ENCODE measurements at places on chromosomes 5 and 9.

DNA sequence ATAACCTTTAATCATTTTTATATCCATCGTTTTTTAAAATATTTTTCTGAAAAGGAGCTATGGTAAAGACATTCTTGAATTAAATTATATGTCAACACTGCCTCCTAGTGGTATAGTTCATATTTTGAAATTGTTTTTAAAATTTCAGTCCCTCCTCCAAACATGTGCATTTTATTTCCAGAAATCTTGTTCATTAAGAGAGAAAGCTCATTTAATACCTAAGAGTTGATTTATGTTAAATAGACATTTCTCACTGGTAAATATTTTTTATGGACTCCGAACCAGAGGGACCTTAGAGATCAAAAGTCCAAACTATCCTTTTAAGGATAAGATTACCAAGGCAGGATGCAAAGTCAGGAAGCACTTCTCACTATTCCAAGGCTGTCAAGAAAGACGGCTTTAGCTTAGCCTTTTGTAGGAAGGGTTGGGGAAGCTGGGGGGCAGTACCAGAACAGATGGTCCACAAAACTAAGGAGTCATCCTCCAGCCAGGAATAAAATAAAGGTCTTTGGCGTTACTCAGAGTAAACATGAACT lies 21.6 kb downstream of the BHMT start:
- DNase-seq = peak; percentile 2

DNA sequence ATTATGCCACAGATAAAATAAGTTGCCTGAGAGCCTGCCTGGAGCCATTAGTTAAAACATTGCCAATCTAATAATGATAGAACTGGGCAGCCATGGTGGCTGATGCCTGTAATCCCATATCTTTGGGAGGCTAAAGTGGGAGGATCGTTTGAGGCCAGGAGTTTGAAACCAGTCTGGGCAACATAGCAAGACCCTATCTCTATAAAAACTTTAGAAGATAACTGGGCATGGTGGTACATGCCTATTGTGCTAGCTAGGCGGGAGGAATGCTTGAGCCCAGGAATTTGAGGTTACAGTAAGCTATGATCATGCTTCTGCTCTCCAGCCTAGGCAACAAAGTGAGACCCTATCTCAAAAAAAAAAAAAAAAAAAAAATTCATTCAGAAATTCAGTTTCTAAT lies 52.6 kb downstream of the RAI14 start:
- DNase-seq = no peak

GRCh38 chr9:25396828-25397227 lies 281.4 kb downstream of the TUSC1 start:
- DNase-seq = no peak

GRCh38 chr9:3858961-3859360 lies 333.2 kb upstream of the RFX3 start:
- no peak for DNase-seq

DNA sequence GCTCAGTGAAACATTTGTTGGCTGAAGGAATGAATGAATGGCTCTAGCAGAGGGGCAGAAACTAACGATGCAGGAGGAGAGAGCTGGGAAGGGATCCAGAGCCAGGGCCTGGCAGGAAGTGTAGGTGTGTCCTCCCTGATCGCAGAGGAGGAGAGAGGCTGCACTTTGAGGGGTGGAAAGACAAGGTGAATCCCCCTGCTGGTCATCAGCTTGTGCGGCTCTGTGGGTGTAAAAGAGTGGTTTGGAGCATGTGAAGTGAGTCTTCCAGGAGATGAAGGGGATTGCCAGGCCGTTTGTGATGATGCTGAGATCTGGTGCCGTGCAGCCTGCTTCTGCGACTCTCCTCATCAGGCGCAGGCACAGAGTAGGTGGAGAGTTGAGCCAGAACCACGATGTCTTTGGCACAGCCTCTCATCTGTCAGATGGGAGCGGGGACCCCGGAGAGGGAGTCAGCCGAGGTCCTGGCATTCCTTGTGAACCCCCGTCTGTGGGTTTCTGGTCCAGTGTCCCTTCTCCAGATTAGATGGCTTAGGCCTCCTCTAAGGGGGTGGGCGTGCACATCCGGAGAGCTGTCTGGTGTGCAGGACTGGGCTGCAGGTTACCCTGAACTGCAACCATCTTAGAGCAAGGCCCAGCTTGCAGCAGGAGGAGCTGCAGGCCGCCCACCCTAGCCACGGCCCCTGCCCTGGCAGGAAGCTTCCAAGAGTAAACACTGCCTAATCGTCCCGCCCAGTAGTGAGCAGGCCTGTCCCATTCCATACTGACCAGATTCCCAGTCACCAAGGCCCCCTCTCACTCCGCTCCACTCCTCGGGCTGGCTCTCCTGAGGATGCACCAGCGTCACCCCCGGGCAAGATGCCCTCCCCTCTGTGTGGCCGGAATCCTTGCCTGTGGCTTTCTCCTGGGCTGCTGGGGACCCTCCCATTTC lies at the start of gene ADAMTS13:
ADAMTS13 (plus strand) TSS at position 753 of the 928 bp plus-strand sequence; CDS start at position 830, 77 bp downstream.
- no peak for DNase-seq

- no peak for DNase-seq
Observed at GRCh38 chr5:134824681-134825080, 21.1 kb upstream of the C5orf24 start.

DNA sequence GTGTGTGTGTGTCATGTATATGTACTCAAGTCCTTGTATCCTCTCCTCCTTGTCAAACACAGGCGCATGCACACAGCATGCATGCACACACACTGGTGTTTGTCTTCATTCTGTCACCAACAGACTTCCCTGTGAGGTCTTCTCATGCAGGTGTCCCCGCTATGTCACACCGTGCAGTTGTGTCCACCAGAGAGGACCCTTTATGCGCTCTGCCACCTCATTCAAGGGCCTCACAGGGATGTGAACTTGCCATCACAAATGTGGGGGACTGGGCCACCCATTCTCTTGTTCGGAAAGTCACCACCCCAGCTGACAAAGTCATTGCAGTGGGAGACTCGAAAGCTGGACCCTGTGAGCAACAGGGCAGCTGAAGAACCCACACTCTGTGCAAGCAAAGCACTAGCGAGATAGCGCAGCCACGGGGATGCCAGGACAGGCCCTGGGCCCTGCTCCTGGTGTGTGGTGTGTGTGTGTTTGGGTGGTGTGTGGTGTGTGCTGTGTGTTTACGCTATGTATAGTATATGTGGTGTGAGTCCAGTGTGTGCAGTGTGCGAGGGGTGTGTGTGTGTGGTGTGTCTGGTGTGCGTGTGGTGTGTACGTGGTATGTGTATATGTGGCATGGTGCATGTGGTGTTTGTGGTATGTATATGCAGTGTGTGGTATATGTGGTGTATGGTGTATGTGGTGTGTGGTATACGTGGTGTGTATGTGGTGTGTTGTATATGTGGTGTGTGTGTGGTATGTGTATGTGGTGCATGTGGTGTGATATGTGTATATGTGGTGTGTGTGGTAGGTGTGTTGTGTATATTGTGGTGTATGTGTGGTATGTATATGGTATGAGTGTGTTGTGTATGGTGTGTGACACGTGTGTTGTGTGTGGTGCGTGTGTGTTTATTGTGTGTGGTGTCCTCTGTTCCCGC lies 30.9 kb upstream of the NXNL2 start:
- no peak for DNase-seq

DNA sequence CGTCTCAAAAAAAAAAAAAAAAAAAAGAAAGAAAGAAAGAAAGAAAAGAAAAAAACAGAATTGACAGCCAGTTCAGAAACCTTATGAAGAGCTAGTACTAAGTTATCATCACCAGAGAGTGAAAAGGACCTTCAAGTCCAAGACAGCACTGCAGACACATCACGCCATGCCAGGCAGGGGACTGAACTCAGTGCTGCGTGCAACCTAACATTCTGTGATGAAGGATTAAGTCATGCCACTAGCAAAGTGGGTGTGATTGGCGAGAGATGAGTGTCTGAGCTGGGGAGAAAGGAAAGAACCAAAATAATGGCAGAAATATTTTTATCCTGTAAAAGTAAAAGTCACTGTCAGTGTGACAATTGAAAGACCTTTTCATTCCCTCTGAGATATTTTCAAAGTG lies 54.7 kb downstream of the MAP1B start:
- DNase-seq = no peak

- DNase-seq = no peak
Observed at GRCh38 chr5:41447650-41448510, 62.5 kb downstream of the PLCXD3 start.

GRCh38 chr9:109171926-109172325 lies 4.9 kb upstream of the FRRS1L start:
- no peak for DNase-seq

DNA sequence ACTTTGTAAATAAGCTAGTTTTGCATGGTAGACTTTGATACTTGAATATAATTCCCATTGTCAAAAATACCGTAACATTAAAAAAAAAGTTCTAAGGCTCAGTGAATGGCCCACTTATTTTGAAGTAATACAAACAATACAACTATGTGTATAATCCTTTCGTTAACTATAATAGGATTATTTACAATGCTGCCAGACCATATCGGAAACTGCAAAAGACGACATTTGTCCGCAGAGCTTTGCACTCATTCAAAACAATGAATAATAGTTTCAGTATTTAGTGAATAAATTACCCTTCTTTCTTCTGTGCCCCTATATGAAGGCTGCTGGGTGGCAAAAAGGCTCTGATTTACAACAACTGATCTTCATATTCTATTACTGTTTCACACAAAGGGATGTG lies 121.8 kb downstream of the DROSHA start:
- no peak for DNase-seq

DNA sequence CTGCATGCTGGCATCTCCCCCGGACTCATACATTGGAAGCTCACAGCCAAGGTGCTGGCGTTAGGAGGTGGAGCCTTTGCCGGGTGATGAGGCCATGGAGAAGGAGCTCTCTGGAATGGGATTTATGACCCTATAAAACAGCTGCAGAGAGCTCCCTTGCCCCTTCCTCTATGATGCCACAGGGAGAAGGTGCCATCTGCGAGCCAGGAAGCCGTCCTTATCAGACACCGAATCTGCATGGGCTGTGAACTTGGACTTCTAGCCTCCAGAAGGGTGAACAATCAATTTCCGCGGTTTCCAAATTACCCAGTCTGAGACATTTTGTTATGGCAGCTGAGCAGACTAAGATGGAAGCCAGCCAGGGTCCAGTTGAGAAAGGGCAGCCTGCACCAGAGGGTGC lies 381.2 kb upstream of the IRX1 start:
- DNase-seq = no peak

- DNase-seq = no peak
Observed at GRCh38 chr5:21212026-21212425, 1224.0 kb upstream of the CDH18 start.

GRCh38 chr9:89514337-89514736 lies 16.4 kb upstream of the SEMA4D start:
- DNase-seq = no peak

DNA sequence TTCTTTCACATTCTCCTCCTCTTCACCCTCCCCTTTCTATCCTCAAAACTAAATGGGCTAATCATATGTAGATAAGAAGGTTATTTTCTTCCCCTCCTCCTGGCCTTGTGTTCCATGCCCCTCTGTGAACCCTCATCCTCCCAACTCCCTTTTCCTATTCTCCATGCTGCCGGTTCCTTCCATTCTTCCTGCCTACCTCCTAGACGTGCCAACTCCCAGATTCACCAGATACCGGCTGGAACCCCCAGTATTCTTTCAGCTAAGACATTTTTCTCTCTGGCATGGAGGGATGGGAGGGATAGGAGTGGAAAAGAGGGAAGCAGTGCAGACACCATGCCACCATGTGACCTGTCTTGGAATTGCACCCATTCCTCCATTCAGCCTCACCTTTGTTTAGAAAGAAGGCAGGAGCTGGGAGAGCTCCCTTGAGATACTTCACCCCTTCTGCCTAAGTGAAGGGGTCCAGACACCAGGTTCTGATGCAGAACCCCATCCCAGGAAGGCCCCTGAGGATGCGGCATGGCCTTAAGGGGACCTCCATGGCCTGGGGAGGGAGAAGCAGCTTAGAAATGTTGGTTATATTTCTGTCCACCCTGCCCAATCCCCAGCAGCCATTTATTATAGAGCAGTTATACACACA lies 4.8 kb downstream of the DNAJB5 start:
- DNase-seq = peak; percentile 44

DNA sequence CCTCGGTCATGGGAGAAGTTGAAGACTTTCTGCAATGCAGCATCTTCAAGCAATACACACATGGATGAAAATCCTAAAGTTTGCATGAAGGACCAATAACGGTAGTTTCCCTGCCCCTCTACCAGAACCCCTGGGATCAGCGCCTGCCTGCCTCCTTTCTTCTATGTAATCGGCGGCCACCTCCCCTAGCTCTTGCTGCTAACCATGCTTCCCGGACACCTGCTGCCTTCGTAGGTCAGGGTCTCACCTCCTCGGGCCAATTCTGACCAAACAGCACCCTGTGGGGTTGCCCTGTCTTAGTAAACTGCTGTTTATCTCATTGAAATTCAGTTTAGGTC lies 388 bp upstream of the MED10 start:
- DNase-seq = no peak

DNA sequence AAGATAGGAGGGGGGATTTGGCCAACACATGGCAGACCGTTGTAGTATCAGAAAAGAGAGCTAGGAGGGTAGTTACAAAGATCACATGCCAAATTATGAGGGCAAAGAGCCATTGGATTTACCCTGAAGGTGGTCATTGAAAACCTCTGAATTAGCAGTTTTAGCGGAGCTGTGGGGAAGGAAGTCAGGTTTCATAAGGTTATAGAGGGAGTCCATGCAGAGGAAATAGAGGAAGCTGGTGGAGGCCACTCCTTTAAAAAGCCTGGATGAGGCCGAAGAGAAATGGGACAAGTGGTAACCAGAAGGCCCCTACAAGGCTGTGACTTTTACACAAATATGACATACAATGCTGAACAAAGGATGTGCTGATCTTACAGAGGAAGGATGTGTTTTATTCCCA lies 13.2 kb downstream of the DOCK8 start:
- DNase-seq = no peak

DNA sequence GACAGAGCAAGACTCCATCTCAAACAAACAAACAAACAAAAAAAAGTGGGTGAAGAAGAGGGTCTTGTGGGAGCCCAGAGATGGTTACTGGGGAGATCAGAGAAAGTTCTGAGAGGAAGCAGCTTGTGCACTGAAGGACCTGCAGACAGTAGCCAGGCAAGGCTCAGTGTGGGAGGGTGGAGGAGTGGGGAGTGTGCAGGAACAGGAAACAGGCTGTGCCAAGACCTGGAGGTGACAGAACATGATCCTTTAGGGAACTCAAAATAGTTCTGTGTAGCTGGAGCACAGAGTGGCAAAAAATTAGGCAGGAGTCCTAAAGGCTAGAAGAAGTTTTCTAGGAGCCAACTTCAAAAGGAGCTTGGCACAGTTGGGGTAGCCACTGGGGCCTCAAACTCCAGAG lies 19.2 kb upstream of the NANS start:
- no peak for DNase-seq

DNA sequence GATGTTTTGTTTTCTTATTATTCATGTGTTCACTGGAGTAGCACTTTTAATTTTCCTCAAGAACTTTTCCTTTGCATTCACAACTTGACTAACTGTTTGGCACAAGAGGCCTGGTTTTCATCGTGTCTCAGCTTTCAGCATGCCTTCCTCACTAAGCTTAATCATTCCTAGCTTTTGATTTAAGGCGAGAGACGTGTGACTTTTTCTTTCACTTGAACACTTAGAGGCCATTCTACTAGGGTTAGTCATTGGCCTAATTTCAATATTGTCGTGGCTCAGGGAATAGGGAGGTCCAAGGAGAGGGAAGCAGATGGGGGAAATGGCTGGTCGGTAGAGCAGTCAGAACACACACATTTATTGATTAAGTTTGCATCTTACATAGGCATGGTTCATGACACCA lies 94.0 kb downstream of the ZNF462 start:
- DNase-seq = no peak

- no peak for DNase-seq
Observed at GRCh38 chr9:20603524-20604268, 18.6 kb downstream of the MLLT3 start.

Measured in NCI-H1105 treated with DMSO at 0.1 percent for 48 hours (cell line).